Stimulated activated CD4-positive, alpha-beta T cell treated with anti-CD3 and anti-CD28 coated beads, Interleukin-1b, Interleukin-23, amount 100 ng/mL, for 24 hours (primary cell): ENCODE measurements at places on chromosomes 13 and 19.
A peak's percentile ranks its signal among the peaks of the same experiment; 100 is the strongest.

DNA sequence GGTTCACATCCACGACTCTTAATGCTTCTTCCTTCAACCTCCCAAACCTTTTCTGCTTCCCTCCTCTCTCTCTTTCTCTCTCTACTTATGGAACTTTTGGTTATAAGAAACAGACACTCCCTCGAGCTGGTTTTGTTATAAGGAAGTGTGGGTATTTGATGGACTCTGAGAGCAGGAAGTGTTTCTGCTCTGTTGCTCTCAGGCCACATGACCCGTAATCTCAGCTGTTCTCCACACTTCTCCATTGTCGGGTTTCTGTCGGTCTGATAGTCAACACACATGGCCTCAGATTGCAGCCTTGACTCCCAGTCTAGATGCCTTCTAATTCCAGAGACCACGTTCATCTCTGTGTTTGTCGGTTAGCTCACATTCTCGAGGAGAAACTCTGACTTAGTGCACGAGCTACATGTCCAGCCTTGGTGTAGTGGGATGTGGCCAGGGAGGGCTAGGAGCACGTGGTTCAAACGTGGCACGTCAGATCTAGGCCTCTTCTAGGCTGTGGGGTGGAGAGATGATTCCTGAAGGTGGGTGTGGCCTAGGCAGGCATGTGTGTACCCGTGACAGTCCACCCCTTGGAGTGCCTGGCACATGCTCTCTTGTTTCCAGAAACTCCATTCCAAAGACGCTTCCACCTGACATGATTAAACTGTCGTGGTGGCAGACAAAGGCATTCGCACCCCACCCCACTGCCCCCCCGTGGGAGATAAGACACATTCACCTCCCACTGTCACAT is 26.3 kb downstream of the CNFN start:
- no peak for DNase-seq

- DNase-seq, result no peak
Measured at GRCh38 chr19:15199661-15200552, 888 bp downstream of the NOTCH3 start.

DNA sequence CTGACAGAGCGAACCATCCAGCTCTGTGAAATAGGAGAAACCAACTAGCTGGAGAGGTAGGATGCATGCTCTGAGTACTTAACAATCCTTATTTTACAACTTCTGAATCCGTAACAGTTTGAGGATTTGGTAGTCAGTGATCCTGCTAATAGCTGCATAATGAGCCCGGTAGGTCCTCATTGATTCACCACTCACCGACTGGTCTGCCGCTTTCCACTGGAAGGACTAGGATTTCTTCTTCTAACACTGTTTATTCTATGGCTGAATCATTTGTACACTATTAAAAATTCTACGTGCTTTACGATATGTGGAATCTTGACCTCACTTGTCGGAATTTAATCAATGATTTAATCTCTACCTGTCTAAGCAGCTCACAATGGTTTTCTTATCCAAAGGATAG is 33.9 kb downstream of the SPATA13 start:
- no peak for DNase-seq

- no peak for DNase-seq
Measured at GRCh38 chr19:3071768-3072167, 9.5 kb upstream of the TLE5 start.

GRCh38 chr19:44740351-44740824 is 8.1 kb upstream of the BCL3 start:
- no peak for DNase-seq

GRCh38 chr19:41929536-41930071 is 1.4 kb upstream of the ERFL start:
- no peak for DNase-seq

DNA sequence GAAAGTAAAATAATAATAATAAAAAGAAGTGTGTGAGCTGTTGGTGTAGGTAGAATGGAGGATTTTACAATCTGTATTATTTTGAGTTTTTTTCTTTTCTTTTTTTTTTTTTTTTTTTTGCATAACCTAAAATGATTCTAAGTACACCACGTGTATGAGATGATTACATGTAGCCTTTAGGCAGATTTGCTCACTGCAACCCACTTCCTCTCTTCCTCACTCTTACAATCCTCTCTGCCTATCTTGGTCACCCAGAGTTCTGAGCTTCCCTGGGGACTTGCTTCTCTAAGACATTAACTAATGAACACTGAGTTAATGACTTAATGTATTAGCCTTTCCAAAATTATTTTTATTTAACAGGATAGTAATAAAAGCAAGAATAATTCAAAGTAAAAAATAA is 1169.6 kb downstream of the EFNB2 start:
- DNase-seq, result no peak

DNA sequence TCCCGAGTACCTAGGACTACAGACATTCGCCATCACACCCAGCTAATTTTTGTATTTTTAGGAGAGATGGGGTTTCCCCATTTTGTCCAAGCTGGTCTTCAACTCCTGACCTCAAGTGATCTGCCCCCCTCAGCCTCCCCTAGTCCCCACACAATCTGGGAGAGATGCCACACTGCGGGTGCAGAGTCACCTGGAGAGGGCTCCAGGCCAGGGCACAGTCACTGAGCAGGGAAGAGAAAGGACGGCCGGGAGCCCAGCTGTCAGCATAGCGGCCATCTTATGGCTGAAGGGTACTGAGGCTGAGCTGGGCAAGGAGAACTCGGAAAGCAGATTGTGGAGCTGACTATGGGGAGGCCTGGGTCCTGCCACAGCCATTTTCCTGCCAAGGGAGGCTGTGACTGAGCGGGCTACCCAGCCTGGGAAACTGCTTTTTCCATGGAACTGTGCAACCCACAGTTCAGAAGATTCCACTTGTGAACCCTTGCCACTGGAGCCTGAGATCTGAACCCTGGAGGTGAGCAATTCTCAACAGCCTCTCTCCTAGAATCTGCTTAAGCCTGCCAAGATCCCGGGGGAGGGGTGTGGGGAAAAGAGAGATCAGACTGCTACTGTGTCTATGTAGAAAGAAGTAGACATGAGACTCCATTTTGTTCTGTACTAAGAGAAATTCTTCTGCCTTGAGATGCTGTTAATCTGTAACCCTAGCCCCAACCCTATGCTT is 109.2 kb downstream of the ZNF486 start:
- no peak for DNase-seq

- DNase-seq, result no peak
Measured at GRCh38 chr13:22200440-22200839, 529.6 kb downstream of the FGF9 start.

DNA sequence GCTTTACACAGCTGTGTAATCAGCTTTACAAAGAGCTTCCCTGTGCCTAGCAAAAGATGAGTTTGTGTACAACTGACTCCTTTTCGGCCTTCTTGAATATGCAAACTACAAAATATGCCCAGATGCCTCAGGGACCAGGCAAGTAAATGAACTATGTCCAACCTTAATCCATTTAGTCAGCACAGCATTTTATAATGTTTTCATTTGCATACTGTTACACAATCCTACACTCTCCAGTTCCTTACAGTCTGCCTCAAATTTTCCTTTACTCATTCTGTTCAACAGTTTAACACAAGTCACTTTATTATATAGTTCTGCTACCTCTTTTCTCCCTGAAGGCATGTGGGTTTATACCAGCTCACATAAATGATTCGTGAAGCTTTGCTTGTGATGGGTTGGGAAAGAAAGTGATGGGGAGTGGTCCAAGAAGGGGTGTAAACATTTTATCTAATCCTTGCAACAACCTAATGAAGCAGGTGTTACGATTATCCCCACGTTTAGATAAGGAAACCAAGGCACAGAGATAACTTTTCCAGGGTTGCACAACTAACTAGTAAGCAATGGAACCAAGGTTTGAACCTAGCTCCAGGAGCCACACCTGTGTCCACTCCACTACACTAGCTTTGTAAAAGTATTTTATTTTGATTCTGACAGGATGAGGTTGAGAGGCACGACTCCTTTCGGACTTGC is 3.3 kb upstream of the USP12 start:
- DNase-seq, result no peak

DNA sequence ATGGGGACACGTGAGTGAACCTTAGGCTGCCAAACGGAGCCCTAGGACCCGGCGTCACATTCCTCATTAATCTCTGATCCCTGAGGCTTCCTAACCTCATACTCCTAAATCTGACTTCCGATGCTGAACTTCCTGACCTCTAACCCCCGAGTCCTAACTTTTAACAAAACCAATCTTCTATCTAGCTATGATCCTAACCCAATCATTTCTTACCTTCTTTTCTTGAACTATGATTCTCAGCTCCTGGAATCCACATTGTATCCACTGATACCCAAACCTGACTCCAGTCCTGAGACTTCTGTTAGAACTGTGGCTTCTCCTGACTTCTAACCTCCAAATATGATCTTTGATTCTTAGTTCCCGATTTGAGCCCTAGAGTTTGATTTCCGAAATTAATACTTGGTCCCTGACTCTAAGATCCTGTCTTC is 447 bp downstream of the NFKBIB start:
- DNase-seq, result no peak

DNA sequence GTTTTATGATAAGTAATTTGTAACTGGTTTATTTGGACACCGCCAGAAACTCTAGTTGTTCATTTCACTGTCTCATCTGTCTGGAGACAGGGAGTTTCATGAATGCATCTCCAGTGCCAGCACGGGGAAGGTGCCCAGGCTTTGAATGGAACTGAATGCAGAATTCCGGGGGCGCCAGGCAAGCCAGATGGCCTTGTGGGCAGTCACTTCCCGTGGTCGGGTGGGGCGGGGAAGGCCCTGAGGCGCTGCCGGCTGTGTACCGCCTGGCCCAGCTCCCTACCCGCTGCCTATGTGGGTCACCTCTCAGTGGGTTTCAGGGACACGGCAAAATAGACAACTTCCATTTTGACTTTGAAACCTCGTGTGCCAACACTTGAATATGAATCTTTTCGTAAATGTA is 28.8 kb upstream of the MCF2L start:
- no peak for DNase-seq

DNA sequence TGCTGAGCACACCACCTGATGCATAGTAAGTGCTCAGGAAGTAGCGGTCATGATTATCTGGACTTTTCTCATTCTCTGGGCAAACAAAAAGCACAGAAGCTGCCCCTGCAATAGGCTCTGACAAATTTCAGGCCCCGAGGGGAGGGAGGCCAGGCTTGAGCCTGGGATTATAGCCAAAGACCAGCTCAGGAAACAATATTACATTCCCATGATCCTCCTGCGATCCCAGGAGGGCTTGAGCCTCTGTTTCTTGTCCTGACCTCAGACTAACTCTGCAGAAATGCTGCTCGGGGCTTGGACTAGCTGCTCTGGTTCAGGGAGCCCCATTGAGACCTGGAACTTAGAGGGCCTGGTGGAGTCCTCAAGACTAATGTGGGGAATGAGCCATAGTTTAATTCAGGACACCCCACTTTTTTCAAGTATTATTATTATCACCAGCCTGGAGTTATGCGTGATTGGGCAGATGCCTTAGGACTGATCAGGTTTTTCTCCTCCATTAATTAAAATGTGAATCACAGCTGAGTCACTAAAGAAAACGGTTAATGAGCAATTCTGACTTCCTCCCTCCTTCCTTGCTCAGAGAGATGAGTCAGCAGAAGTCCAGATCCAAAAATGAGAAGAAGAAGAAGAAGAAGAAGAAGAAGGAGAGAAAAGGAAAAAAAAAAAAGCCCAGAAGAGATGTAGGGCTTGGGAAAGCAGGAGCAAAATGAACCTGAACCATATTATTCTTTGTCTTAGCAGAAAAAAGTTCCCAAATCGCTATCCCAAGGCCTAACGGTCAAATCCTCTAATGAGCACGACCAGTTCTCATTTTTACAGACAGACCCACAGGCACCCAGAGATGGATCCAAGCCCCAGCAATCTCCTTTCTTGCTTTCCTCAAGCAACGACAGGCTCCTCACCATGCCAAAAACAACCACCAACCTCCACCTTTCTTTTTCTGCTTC is 107.2 kb downstream of the CACNA1A start:
- DNase-seq, result no peak

DNA sequence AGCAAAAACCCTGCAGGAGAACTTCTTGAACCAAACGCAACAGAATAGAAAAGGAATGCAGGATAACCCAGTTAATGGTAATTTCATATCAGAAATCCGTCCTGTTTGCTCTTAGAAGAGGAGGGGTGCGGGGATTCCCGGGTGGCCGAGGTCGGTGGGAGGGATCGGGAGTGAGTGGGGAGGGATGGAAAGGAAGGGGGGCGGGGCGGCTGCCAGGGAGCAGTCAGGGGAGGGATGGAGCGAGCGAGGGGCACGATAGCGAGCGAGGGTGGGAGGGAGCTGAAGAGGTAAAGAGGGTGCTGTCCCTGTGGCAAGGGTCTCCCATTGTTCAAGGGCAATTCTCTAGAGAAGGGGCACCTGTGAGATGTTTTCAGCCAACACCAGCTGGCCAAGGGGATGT is 26.5 kb downstream of the CD177 start:
- no peak for DNase-seq

GRCh38 chr13:106567474-106568298 is at the start of gene ARGLU1:
TSS of gene ARGLU1 (minus strand) at chr13:106568137. CDS start at chr13:106567919, 218 bp downstream.
- peak; percentile 89 for DNase-seq

GRCh38 chr13:113113846-113114271 is 8.3 kb downstream of the F7 start:
- DNase-seq, result no peak

DNA sequence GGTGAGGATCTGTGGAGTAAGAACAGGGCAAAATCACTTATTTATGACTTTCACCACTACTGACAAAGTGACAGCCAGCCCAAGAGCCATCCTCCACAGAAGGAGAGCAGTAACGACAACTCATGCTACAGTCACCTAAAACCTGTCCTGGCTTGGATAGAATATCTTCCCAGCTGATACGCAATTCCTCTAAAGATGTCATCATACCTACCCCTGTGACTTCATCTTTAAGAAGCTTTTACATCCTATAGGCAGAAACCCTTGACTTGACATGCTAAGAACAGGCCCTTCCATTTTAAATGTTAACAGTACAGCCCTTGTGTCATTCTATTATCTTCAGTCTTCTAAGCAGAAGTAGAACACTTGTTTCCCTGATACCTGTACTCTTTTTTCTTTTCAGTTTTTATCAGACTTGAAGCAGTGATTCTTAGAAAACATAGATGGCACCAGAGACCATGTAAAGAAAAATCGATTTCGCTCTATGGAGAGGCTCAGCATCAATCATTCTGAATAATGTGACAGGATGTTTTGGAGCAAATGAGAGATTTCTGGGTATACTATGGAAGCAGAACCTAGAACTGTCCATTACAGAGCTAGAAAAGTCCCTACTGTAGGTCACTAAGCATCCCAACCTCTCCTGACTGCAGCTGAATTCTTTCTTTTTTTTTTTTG is 20.1 kb downstream of the STOML3 start:
- no peak for DNase-seq
